SJSA1 (cell line): ENCODE measurements at places on chromosomes 2 and 18. TPM values are rescaled to one million over a fixed set of nuclear protein-coding genes. Genes with fewer than 3 reads are reported as not detected.

DNA sequence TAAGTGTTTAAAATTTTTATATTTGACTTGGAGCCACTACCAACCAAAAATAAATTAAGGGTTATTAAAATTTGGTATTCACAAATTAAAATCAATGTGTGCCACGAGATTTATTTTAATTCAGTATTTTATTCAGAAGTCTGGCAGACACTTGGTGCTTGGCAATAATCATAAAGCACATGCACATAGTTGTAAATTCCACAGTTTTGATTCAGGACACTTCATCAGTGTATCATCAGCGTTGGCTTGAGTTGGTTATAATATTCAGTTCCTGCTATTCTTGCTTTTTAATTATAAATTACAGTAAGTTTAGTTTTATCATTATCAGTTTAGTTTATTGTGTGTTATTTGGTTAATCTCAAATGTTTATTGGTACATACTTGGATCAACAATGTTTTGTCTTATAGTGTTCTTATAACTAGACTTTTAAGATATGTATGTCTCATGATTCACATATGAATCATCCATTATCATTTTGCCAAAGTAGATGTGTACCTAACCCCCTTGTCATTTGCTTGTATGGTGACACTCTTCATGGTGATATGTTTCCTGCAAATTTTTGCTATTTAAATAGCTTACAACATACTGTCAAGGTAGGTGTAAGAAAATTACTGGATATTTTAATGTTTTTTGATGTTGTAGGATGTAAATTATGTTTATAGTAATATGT, 237.9 kb downstream of the BABAM2 start:
- DNase-seq = no peak

DNA sequence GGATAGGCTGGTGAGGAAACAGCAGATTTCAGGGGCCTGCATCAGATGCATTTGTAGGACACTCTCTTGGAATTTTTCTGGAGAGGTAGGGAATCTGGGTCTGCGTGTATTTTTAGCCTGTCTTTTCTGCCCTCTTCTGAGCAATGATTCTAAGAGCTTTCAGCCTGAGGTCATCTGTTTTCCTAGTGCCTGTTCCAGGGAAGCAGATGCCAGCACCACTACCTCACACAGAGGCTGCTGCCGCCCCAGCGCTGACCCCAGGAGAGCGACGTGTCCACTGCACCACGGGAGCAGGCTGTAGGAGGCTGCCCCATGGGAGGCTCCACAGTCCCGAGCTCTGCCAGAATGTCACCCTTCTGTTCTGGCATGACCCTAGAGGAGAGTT, 316.5 kb downstream of the CYP26B1 start:
- peak; percentile 90 for DNase-seq

DNA sequence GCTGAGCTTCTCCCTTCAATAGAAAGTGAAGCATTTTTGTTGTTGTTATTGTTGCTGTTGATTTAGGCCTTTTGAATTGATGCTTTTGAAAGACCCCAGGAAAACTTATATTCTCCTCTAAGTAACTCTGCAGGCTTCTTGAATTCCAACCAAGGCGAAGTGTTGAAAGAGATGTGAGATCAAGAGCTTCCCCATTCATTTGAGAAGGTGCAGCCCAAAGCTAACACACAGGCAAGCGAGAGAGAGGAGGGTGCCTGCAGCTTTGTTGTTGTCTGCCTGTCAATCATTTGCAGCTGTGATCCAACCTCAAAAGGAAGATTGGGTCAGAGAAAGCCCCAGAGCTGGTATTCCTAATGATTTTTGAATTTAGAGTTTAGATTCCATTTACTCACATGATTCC, 963.6 kb upstream of the CNTNAP5 start:
- DNase-seq = no peak

DNA sequence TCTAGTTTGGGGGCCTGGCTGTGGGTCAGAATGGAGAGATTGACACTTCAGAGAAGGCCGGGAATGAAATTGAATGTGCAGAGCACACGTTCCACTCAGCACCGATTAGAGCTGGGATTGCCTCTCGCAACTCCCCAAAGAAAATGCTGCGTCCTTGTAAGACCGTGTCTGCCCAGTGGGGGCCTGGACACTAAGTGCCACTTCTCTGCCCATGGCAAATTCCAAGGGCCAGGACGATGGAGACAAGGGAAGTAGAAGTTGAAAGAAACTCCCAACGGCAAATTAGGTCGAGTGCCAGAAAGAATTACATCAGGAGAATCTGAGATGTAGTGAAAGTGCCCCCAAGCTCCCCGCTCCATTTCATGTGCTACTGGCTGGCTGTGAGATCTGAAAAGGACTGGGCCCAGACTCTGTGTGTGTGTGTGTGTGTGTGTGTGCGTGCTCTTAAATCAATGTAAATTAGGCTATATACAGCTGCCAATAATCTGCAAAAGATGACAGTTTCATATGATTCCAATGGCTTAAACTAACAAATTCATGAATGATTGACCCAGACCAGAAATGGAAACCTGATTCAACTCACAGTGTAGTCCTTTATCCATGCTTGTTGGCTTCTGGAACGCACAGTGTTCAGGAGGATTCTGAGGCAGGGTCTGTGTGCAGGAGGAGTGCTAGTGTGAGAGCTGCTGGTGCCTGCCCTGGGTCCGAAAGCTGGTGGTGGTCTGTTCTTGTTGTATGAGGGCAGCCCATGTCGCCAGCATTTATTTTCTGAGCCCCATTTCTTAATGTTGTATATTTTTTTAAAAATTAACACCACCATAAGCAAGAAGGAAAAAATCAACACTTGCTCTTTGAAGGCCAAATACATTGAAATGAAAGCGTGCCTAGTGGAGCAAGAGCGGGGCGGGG, 234.3 kb downstream of the AGAP1 start:
- no peak for DNase-seq

- DNase-seq = no peak
Observed at GRCh38 chr2:42787424-42787787, 5.0 kb downstream of the HAAO start.

DNA sequence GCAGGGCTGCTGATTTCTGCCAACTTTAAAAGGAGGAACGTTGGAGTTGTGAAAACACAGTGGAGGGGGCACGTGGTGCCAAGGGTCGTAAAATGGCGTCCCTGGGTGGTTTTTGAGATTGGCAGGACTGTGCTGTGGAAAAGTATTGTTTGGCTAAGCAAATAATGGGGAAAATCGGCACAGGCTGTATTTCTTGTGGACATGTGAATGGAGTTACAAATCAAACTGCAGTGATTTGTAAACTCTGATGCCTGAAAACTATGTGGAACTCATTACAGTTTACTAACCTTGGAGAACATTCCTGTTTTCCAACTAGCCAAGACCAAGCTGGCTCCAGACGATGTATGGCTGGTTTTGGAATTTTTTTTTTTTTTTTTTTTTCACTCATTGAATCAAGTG, 68.7 kb downstream of the KCTD1 start:
- no peak for DNase-seq

- no peak for DNase-seq
Observed at GRCh38 chr2:215218587-215219577, 80.5 kb upstream of the ABCA12 start.

DNA sequence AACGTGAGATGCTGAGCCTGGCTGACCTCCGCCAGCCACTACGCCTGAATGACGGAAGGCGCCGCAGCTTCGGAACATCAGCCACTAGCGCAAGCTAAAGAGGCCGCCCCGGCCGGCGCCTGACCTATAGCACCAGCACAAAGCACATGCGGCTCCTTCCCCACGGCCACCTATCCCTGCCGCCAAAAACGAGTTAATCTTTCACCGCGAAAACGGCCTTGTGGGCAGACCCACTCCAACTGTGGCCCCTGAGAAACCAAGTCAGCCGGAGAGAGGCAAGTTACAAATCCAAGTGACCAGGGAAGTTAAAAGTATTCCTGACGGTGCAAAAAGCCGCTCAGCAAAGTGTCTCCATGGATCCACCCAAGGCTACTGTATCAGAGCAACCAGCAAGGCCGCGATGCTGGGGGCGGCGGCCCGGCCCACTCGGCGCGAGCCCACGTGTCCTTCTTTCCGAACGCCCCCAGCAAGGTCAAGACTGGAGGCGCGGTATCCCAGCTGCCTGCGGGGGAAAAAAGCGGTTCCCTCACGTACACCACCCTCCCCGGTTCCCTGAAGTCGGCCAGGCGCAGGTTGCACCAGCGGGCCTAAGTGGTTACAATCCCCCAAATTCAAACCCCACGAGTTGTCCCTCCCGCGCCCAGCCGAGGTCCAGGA, 575 bp downstream of the HSPD1 start:
- DNase-seq = peak; percentile 55

GRCh38 chr2:105790461-105791149, 45.9 kb downstream of the NCK2 start:
- DNase-seq = no peak

DNA sequence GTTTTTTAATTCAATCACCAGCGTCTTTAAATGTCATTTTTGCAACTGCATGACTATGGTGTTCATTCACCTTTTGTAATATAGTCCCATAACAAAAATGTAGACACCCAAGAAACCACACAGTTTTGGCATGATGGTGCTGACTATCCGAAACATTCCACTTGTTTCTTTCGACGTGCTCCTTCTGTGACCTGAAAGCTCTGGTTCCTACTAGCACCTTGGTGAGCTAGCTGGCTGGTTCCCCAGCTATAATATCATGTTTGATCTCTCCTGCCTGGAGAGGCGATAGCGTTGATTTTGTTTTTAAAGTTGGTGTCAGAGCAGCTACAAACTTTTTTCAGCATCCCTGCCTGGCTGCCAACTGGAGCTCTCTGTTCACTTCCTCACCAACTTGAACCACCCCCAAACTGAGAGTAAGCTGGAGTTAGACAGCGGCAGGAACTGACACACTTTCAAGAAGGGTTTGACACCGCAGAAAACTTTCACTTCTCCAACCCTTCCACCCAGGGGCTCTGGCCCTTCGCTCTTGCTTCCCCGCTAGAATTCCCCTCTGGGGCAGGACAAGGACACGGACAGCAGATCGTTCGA, 1.1 kb downstream of the ATAD2B start:
- DNase-seq = peak; percentile 69

DNA sequence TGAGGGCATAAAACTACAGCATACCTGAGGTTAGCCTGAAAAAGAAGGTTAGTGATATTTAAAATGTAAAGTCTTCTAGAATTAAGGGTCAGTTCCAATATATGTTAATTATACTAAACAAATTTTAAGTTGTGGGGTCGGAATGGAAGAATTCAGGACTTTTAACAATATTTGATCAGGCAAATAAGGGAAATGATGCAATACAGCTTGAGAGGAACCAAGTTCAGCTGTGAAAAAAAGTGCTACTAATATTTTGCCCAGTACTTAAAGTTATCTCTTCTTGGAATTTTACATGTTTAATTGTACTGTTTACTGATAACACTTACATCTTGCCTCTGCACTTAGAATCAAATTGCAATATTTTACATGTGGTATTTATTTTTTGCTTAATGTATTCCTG, 345.5 kb upstream of the CWC22 start:
- no peak for DNase-seq

DNA sequence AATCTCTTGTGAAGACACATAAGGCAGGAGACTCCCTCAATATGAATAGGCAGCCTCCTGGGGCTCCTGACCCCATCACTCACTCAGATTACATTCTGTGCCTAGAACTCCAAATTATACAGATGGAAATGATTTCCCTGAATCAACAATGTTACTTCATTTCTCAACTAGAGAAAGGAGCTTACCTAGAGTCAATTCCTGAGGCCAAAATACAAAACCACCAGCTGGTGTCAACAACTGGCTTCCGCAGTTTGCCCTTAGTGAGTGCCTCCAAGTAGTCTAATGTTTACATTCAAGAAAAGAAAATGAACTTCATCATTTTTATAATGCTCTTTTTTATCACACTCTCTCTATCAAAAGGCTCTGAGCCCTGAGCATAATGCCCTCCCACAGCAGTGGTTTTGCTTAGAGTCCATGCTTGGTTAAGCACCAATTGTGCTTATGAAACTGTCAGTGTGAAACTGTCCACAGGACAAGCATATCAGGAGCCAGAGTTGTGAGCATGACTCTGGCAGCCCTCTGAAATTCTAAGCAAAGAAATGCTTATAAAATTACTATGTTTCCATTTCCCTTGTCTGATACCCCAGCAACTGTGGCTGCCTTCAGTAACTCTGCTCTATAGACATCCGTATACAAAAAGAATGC, 305.7 kb upstream of the PKDCC start:
- peak; percentile 3 for DNase-seq

- DNase-seq = no peak
Observed at GRCh38 chr2:86143307-86143706, 37.3 kb downstream of the PTCD3 start.

DNA sequence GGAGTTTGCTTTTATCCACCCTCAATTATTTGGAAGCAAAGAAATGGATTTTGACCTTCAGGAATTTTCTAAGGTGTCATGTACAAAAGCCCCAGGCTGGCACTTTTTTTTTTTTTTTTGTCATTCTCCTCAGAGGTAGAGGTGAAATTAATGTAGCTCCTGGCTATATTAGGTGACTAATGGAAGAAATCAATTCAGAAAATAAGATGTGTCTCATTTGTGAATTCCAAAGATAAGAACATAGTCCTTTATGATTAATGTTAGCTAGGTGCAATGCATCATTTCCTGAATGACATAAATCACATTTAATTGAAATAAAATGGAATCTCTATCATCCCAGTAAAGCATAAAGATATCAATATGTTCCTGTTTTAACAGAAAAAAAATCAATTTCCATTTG, 477.6 kb downstream of the FBXO15 start:
- no peak for DNase-seq

- no peak for DNase-seq
Observed at GRCh38 chr2:209321076-209321475, 102.8 kb upstream of the MAP2 start.

DNA sequence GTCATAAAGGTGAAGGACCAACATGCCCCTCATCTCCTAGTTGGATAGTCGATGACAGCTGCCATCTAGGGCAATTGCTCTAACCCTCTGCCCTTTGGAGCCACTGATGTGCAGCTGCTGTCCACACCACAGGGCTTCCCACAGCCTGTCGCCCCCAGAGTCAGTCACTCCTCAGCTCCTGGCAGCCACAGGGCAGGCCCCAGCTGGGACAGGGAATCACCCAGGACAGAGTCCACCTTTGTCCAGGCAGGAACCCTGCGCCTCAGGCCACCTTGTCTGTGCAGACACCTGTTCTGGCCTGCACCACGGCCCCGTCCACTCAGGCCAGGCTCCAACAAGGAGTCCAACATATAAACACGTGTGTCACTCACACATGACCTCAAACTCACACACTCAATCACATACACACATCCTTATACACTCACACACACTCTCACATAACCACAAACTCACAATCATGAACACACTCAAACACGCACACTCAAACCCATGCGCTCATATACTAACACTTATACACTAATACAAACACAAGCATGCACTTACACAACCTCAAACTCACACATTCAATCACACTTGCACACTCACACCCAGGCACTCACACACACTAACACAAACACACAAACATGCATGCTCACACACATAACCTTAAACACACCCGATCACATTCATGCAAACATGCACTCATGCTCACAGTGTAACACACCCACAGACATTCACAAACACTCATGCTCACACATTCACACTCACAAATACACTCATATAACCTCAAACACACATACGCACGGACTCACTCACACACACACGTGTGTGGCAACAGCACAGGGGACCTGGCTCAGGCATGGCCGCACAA, 29.7 kb downstream of the HDAC4 start:
- no peak for DNase-seq

MALL gene
- not detected in 2 replicates for total RNA-seq

HNMT gene
- total RNA-seq = 47.6 and 65.8 TPM in 2 replicates

SERPINB12 gene
- not detected in 2 replicates for total RNA-seq

CTAGE1 gene
- 0.11 TPM in 1 of 2 replicates, not detected in the other for total RNA-seq

TNFRSF11A gene
- total RNA-seq = not detected in 2 replicates

NABP1 gene
- total RNA-seq = 43.9 and 73.8 TPM in 2 replicates

BOLL gene
- not detected in 2 replicates for total RNA-seq

UGT1A3 gene
- total RNA-seq = not detected in 2 replicates

M1AP gene
- not detected in 2 replicates for total RNA-seq

MYCN gene
- 1.2 and 3.7 TPM in 2 replicates for total RNA-seq
